ENCODE measurements at places on chromosomes 3 and 15.
A peak's percentile ranks its signal among the peaks of the same experiment; 100 is the strongest.

DNA sequence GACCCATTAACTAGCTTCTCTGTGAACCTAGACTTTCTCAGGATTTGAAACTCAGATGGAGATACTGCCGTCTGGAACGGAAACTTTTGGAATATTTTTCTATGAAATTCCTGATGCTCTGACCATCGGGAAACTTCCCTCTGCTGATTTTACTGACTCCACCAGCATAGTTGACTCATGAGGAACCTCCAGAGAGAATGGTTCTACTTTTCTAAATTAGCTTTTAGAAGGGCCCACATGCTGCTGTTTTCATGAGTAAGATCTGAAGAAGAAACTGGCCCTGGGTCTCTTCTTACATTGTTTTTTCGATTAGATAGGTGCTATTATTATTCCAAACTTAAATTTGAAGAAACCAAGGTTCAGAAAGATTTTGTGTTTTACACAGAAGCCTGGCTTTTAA lies 326.3 kb upstream of the NR2E3 start:
- DNase-seq = no peak

DNA sequence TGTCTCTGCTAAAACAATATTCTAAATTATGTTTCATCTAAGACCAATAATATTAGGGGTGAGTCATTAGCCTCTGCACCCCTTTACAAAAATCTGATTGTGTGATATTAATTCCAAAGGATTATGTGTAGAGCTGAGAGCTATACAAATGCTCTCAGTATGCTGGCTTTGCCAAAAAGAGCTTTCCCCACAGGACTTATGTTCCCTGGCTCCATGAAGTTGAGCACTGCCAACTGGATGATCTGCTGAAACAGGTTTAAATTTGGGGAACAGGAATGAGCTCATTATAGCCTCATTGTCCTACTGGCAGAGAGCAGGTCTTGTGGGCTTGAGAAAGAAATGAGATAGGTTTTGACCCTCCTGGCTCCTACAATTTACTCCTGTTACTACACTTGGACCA lies 347.8 kb upstream of the LMCD1 start:
- no peak for DNase-seq

DNA sequence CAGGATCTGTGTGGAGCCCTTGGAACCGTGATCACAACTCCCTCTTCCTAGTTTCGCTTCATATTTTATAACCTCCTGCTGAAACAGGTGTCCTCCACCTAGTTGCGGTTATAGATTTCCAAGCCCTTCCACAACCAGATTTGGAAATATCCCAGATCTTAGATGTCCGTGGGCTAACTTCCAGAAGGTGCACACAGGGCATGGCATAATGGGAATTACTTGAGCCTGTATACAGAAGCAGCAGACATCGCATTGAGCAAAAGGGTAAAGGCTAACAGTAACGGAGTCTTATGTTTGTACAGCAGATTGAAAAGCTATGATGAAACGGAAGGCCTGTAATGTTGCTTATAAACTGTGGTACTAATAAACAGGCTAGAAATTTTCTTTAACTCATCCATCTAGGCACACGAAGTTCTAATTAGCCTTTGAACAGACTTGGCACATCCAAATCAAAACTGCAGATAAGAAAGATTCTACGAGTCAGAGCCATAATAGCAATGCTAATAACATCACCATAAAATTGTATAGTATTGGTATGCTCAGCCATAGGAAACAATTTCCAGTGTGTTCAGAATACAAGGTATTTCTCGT lies 1.2 kb upstream of the USF3 start:
- no peak for DNase-seq

DNA sequence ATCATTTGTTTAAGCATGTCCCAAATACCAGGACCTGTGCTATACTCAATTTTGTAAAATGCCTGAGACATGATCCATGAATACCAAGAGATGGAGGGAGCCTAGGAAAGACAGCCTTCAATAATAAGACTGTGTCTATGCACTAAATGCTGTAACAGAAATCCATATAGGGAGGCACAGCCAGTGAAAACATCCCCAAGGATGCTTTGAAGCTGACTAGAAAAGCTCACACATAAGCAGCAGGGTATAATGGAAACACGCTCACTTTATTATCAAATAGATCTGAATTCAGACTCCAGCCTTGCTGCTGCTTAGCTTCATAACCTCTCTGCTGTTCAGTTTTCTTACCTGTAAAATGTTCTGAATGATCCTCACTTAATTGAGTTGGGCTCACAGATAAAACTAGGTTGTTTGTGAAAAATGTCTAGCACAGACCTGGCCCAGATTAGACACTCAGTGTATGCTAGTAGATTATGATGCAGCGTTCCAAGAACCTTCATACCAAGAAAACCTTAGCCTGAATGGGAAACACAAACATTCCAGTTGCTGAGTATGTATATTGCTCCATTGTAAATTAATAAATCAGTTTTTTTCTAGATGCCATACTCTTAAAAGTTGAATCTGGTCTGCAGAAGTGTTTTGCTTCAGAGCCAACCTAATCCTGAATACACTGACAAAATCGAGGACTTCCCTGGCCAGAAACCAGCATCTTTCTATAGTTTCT lies 3.8 kb upstream of the LARP6 start:
- peak; percentile 47 for DNase-seq

DNA sequence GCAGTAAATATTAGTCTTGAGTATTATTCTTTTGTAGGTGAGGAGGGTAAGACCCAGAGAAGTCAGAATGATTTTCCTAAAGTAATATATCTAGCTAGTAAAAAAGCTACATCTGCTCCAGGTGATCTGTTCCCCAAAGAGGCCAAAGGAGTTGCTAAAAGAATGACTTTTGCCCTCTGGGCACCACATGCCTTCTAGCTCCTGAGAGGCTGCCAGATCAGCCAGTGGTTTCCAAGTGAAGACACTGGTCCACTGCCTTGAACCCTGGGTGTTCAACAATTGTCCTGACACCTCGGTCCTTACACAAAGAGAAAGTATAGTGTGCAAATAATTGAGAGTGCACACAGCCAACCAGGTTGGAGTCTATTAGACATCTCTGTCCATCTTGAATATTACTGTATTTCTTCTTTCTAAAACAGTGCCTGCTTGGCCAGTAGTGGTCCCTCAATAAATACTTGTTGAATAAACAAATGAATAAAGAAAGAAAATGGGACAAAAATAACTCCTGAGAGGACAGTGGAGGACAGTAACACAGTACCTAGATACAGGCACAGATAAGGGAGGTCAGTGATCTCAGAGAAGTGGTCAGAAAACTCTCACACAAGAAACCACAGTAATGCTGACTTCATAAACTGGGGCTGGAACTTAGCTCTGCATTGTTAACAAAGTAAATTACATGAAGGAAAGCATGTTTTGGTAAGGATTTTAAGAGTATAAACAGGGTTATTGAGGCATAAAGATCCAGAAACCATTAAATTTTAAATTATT lies 56.6 kb upstream of the CSTA start:
- DNase-seq = no peak

- peak; percentile 86 for DNase-seq
Measured at GRCh38 chr3:45642731-45643152, 46.5 kb upstream of the SACM1L start.

- DNase-seq = no peak
Measured at GRCh38 chr3:58857402-58857801, 190.8 kb upstream of the FAM3D start.

GRCh38 chr3:37221407-37221806 lies 47.0 kb upstream of the LRRFIP2 start:
- peak; percentile 82 for DNase-seq

DNA sequence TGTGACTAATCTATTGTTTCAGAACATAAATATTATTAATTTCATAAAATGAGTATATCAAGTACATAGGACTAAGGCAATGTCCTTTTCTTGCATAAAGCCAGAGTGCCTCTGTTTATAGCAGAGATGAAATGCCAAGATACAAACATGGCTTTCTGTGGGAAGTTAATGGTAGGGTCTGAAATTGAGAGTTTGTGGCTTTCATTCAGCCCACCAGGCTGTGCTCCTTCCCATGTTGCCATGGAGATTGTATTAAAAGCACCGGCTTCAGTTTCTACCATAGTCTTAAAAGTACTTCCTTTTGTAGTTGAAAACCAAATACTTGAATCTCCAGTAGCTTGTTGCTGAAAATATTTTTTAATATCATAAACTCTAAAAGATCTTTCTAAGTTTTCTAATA lies 114.0 kb downstream of the LRRC28 start:
- no peak for DNase-seq

DNA sequence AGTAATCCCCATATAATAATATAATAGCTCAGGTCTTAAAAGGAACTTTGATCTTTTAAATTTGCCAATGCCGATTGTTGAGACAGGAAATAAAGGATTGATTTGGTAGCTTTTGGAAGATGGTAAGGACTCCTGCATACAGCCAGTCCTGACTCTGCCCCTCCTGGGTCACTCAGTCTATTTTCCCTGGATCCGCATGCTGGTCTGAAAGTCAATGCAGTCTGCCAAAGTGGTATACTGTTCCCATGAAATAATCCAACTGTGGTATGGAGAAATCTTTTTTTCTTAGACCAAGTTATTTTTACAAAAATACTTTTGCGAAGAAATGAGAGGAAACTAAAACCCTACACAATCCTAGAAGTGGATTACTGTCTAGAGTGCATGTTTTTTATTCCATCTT lies 191.1 kb downstream of the TIGIT start:
- DNase-seq = no peak

DNA sequence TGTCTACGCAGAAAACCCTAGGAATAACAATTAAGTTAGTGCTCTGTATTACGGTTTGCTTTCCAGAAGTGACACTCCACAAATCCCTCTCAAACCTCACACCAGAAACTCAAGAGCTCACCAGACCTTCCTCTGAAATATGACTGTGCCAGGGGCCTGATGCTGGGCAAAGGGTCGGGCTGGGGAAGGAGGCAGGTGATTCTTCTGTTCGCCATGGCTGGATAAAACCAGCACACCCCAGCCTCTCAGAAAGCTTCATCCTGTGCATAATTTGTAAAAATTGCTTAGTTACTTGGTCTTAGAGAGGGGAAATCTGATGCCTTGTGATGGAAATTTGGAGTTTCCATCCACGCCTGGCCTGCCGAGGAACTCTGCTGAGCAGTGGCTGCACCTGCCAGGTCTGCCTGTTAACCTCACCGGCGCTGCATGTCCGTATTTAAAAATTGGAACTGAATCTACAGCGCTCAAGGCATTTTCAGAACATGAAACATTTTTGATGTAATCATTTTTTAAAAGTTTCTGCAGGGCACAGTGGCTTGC lies 22.7 kb upstream of the ATP1B3 start:
- DNase-seq = no peak

DNA sequence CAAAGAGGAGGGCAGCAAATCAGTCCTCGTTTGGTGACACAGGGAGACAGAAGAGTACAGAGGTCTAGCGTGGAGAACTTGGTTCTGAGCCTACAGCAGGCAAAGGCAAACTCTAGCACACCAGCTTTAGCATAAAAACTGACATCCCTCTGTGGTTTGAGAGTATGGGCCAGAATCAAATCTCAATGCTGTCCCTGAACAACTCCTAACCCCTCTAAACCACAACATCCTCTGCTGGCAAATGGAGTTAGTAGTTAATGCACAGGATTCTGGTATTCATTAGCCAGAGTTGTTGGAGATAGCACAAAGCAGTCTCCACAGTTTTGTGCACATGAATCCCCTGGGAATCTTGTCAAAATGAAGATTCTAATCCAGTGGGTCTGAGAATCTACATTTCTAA lies 315.8 kb downstream of the NTRK3 start:
- DNase-seq = no peak

GRCh38 chr3:18556503-18557135 lies 131.5 kb upstream of the SATB1 start:
- peak; percentile 47 for DNase-seq

- DNase-seq = no peak
Measured at GRCh38 chr15:99350408-99350807, 99.1 kb downstream of the LRRC28 start.

DNA sequence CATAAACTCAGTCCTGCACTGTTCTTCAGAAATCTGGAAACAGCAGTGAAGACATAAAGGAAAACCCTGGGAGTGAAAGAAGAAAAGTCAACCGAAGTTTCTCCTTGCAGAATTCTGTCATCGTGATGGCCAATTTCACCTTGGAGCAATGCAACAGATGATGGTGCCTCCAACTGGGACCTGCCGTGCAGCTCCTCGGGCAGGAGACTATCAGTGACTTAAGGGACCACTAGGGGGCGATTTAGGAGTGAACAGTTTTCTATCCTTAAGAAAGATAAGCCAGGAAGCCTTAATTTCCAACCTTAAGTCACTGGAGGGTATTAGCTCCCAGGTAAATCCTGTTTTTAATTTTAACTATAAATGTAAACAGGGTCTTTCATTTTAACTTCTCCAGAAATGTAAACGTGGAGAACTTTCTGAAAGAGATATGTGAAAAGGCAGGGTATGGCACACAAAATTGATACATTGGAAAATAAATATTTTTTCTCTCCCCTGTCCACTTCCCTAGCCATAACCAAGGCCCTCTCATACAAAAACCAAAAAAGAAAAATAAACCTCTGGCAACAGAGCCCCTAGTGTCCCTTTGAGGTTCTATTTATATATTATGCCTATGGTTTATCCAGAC lies 116.3 kb downstream of the PDZRN3 start:
- peak; percentile 76 for DNase-seq
